ENCODE measurements at places on chromosomes 3 and 15. TPM values are rescaled to one million over a fixed set of nuclear protein-coding genes. Genes with fewer than 3 reads are reported as not detected.

The RSRC1 gene
- 89.7 TPM for total RNA-seq

- peak; percentile 6 for DNase-seq
Measured at GRCh38 chr15:95365511-95366107, 964.9 kb upstream of the NR2F2 start.

DNA sequence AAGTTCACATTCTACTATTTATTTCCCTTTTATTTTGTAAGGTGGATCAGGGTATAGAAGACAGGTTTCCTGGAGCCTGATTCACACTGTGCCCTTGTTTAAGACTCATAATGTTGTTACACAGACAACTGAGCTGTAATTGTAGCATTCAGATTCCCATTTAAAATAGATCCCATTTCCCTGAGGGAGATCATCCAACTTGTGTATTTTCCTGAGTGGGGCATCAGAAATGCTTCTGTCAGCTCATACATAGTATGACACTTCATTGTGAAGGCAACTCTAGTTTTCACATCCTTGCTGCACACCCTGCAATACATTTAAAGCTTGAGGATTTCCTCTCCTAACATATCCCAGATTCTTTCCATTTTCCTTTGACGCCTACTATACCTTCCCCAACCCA lies 659.7 kb downstream of the GRM7 start:
- DNase-seq, result no peak

GRCh38 chr3:170024581-170024980 lies 13.2 kb upstream of the GPR160 start:
- DNase-seq, result no peak

- DNase-seq, result peak; percentile 91
Measured at GRCh38 chr3:183306798-183307671, 54.0 kb downstream of the B3GNT5 start.

DNA sequence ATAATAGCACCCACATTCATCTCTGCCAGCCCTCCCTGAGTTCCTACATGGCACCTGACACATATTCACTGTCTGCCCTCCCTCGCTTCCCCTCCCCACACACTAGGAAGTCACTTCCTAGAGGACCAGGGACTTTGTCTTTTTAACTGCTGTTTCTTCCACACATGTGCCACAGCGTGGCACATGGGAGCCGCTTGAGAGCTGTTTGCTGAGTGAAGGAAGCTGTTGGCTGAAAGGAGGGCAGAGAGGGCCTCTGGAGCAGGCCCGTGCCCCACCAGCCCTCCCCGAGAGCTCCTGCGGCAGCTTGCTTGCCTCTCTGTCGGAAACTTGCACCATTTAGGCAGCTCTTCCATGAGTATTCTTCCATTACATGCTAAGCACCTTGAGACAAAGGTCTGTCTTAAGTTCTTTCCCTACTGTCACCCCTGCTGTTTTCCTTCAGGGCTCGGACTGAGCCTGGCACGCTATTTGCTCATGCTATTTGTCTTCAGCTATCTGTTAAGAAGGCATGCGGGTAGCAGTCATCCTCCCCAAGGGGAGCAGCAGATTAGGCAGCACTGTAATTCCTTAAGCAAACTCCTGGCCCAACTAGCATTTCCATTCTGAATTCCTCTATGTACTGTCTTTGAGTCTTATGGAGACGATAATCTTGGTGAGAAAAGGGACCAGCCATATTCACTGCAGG lies 72.2 kb downstream of the CACNA1D start:
- no peak for DNase-seq

- DNase-seq, result no peak
Measured at GRCh38 chr3:39765575-39765974, 43.8 kb upstream of the MYRIP start.

DNA sequence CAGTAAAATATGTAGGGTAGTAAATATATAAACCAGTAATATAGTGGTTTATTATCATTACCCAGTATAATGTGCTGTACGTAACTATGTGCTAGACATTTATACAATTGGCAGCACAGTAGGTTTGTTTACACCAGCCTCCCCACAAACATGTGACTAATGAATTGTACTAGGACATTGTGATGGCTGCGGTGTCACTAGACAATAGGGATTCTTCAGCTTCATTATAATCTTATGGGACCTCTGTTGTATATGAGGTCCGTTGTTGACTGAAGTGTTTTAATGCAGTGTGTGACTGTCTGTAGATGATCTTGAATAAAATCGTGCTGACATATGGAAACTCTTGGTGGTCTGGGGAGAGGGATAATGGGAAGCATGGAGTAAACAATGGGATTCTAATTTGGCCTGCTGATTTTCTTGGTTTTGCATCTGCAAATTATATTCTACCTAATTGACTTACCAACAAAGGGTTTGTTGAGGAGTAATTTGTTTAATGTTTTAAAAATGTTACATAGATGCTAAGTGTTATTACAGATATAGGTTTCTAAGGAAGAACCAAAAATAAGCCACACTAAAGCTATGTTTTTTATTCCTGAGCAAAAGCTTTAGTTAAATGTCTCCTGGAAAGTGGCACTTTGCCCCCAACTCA lies 496.5 kb upstream of the TBL1XR1 start:
- DNase-seq, result peak; percentile 30

DNA sequence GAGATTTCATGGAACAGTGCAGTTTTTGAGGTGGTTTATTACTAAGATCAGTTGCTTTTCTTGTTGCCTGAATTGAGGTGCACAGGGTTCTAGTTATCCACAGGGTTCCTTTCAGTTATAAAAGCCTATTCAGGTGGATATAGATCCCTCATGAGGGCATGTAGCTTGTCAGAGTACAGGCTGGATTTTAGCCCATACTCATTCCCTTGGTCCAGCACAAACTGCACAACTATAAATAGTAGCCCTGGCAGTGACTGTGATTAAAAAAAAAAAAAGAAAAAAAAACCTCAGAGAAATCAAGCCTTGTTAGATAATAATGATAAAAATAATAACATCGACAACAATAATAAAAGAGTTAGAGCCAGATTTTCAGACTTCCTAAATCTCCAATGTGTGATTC lies 154.3 kb downstream of the ZBBX start:
- no peak for DNase-seq

GRCh38 chr3:24389108-24390090 lies 105.3 kb downstream of the THRB start:
- DNase-seq, result no peak

- DNase-seq, result no peak
Measured at GRCh38 chr3:38907426-38907825, 91.4 kb upstream of the SCN10A start.

- DNase-seq, result no peak
Measured at GRCh38 chr15:70079888-70080287, 17.8 kb downstream of the TLE3 start.

The MUC4 gene
- total RNA-seq, result not detected

DNA sequence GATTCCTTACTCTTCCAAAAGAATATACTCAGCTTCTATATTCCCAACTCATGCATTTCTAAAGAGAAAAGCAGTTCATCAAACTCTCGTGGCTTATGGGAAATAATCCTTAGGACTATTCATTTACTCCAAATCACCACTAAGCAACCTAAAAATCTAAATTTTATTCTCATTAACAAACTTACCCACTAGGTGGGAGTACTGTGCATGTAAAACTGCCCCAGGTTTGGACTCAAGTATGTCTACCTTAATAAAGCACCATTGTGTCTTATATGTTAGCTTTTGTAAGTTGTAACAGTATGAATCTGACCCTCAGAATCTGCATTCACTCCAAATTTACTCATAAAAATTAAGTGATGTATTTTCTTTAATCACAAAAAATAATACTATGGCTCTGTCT lies 25.3 kb downstream of the RAD18 start:
- DNase-seq, result peak; percentile 19

DNA sequence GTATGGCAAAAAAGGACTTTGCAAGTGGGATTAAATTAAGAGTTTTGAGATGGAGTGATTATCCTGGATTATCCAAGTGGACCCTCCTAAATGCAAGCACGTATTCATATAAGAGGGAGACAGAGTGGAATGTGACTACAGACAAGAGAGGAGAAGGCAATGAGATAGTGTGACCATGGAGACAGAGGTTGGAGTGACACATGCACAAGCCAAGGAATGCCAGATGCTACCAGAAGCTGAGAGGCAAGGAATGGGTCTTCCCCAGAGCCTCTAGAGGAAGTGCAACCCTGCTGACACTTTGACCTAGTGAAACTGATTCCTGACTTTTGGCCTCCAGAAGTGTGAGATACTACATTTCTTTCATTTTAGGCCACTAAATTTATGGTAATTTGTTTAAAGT lies 117.2 kb downstream of the UACA start:
- no peak for DNase-seq

DNA sequence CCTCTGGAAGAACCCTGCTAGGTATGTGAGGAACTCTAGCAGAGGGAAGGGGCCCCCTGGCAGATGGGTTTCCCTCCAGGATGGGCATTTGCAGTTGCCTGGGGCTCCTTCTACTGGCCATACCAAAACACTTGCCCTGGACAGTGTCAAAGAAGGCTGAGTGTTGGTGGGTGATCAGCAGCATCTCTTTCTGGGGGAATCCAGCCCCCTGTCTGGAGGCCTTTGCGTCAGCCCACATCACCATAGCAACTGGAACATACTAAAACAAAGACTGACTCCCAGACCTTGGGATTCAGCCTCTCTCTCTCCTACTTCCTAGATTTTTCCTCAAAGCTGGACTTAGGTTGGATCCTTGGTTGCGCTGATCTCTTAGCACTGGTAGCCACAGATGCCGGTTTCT lies 8.1 kb downstream of the CEMIP start:
- no peak for DNase-seq

GRCh38 chr3:16380421-16380820 lies 115.4 kb downstream of the OXNAD1 start:
- DNase-seq, result no peak

GRCh38 chr15:47998619-47999019 lies 122.2 kb upstream of the SLC24A5 start:
- DNase-seq, result no peak

DNA sequence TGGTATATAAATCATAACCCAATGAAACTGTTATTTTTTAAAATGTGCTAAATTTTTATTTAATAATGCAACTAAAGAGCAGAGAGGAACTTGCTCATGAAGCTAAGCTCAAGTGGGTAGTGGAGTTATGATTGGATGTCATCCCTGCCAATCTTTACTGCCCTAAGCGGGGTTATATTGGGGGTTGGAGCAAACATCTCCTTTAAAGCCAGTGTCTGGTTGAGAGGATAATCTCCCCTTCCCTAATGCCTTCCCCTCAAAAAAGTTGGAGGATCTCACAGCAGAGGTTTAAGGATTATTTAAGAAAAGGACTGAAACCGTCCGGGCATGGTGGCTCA lies 32.1 kb upstream of the CLASP2 start:
- DNase-seq, result no peak

The RHOV gene
- total RNA-seq, result 0.41 TPM

The TMA7 gene
- total RNA-seq, result 502 TPM

- DNase-seq, result no peak
Measured at GRCh38 chr3:189455641-189456417, 175.4 kb upstream of the TP63 start.

The CCR5 gene
- not detected for total RNA-seq

DNA sequence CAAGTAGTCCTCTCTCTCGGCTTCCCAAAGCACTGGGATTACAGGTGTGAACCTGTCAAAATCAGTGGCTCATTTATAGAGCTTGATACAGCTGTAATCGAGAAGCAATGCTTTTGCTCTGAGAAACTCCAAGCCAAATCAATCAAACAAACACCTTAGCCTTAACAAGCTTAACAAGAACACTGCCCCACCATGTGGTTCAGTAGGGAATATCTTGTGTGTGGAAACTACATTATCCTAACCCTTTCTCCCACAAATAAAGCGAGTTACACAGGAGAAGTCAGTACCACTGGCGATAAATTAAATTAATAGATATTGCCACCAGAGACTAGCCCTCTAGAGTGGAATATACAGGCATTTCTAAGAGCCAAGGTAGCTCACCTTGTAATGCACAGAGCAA lies 13.9 kb downstream of the CDAN1 start:
- DNase-seq, result no peak

The TMC3 gene
- total RNA-seq, result not detected

- DNase-seq, result no peak
Measured at GRCh38 chr15:79057050-79057449, 33.5 kb downstream of the RASGRF1 start.

The GP5 gene
- not detected for total RNA-seq

GRCh38 chr15:61364871-61365270 lies 135.8 kb upstream of the RORA start:
- DNase-seq, result no peak

GRCh38 chr3:72932416-72932815 lies 44.6 kb downstream of the GXYLT2 start:
- no peak for DNase-seq

- peak; percentile 57 for DNase-seq
Measured at GRCh38 chr3:55873523-55874254, 386.6 kb upstream of the WNT5A start.

DNA sequence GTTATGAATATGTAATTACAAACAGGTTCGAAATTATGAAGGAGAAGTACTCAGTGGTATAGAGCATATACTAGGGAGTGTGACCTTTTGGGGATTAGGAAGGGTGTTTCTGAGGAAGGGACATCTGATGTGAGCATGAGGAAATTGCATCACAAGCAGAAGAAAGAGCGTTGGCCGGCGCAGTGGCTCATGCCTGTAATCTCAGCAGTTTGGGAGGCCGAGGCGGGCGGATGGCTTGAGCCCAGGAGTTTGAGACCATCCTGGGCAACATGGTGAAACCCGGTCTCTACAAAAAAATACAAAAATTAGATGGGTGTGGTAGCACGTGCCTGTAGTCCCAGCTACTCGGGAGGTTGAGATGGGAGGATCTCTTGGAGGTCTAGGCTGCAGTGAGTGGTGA lies 6.9 kb downstream of the CMTM7 start:
- no peak for DNase-seq

DNA sequence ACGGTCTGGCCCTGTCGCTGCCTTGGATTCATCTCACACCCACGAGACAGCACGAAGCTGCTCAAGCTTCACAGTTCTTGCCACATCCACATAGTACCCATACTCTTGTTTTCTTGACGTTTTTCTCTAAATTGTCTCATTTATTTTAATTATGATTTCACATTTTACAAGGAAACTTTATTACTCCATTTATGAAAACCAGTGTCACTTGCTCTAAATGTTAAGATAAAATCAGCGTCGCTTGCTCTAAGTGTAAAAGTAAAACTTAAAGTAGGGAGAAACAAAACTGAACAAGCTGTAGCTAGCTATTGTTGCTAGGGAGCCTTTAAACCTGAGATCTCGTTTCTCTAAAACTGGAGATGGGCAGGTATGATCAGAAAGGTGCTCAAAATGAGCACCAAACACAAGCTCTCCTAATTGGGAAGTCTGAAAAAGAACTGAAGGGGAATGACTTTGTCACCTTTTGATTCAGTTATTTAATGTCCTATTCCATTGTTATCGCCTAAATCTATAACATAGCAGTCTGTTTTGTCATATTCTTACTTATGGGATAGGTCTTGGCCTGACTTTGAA lies 680 bp downstream of the IFT122 start:
- no peak for DNase-seq
